ENCODE measurements at places on chromosomes 12 and 14. TPM values are rescaled to one million over a fixed set of nuclear protein-coding genes. Genes with fewer than 3 reads are reported as not detected.

DNA sequence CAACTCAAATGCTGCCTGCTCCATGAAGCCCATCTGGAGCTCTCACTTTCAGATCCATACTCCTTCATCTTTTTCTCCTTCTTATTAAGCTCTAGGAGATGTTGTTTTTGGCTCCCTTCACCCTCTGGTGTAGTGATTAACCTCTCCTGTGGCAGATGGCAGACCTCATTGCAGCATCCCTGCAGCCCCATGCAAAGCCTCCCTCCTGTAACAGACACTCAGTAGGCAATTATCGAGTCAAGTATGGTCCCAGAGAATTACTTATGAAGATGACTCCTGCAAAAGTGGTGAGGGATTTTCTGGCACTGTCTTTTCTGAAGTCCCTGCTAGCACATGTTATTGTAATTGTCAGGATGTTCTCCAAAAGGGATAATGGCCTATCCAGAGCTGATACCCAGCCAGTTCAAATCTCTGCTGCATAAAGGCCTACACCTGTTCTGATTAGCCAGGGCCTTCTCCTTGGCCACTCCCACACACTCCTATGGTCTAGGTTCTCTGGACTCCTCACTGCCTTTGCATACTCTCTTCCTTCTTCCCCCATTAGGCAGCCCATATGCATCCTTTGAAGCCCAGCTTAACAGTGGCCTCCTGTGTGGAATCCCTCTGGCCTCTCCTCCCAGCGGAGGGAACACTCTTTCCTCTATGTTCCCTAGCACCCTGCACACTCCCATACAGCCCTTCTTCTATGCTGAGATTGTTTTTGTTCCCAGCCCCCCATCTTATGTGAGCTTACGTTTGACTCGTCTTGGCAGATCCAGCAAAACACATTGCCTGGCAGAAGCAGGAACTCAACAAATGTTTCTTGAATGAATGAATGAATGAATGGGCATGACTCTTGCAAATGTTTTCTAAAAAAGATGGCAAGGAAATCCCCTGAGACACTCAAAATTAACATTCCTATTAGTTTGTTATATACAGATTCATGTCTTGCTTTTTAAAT, 43.9 kb upstream of the MDM1 start:
- DNase-seq: no peak

DNA sequence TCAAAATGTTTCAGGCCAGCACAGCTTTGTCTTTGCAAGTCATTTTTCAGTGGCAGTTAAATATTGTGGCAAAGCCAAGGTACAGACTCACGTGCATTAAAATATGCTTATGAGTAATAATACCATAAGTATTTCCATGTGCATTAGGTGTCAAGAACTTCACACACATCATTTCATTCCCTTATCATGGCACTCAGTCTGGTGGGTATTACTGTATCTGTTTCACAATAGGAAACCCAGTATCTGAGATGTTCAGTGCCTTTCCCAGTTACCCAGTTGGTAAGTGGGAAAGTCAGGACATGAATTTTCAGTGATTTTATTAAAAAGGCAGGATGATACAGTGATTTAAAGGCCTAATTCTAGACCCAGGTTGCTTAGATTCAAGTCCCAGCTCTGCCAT, 52.9 kb downstream of the IFNG start:
- DNase-seq: no peak

DNA sequence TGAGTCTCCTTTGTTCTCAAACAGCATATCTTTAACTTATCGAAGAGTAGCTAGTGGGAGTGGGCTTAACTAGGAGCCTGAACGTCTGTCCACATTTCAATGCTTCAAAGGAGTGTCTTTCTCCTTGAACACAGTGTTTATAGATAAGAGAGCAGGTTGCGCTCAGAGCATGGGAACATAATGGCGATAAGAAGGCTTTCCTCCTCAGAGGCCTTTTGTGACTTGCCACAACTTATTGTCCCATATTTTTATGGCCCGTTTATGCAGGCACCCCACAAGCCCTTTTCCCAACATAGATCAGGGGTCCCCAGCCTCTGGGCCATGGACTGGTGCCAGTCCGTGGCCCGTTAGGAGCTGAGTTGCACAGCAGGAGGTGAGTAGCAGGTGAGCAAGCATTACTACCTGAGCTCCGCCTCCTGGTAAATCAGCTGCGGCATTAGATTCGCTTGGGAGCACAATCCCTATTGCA, 2.6 kb upstream of the DDX47 start:
- no peak for DNase-seq

DNA sequence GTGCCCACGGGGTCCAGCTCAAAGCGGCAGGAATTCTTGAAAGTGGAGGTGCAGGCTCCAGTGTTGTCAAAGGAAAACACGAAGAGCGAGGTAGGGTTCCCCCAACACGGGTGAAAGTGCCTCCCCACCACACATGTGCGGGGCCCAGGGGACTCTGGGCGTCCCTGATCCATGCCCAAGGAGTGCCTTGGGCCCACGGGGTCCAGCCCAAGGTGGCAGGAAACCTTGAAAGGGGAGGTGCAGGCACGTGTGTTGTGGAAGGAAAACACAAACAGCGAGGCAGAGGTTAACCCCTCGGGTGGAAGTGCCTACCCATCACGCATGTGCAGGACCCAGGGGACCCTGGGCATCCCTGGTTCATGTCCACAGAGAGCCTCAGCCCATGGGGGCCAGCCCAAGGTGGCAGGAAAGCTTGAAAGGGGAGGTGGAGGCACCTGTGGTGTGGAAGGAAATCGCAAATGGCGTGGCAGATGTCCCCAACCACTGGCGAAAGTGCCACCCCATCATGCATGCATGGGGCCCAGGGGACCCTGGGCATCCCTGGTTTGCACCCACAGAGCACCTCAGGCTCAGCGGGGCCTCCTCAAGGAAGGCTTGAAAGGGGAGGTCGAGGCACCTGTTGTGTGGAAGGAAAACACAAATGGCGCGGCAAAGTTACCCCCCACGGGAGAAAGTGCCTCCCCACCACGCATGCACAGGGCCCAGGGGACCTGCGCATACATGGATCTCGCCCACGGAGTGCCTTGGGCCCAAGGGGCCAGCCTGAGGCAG, 584.6 kb downstream of the ALG10 start:
- no peak for DNase-seq

Gene TAS2R20
- total RNA-seq: 3.4 TPM

GRCh38 chr14:103558071-103558882, 4.2 kb downstream of the BAG5 start:
- DNase-seq: no peak

Gene SPIC
- not detected for total RNA-seq

Gene RIPK3
- not detected for total RNA-seq

DNA sequence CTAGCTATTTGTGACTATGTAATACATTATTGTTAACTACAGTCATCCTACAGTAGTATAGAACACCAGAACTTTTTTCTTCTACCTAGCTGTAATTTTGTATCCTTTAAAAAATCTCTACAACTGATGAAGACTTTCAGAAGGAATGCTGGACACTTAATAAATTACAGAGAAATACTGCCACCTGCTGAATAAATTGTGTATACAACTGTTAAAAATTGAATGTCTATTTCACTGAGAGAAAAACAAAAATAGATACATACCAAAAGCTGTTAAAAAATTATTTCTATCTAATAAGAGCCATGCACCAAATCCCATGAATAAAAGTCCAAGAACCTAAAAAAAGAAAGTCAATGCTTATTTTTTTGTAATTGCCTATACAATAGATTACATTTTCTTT, 6.6 kb downstream of the TSPAN19 start:
- DNase-seq: no peak

Gene ITPK1
- total RNA-seq: 132 TPM

Gene PCNX4
- total RNA-seq: 80.6 TPM

Gene CPM
- total RNA-seq: not detected

DNA sequence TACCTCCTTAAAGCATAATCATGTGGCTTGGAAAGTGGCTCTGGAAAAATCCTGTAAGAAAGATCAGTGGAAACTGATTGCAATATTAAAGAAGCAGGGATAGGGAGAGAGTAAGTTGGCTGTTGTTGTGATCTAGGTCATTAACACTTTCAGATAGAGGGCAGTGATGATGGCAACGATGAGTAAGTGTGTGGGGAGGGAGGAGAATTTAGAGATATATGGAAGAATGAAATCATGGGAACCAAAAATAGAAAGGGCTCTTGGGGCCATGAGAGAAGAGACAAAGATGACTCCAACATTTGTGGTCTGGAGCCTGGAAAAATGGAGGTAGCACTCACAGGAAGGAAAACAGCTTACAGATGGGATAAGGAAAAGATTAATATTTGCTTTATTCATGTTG, 23.3 kb downstream of the SNRPF start:
- DNase-seq: no peak

DNA sequence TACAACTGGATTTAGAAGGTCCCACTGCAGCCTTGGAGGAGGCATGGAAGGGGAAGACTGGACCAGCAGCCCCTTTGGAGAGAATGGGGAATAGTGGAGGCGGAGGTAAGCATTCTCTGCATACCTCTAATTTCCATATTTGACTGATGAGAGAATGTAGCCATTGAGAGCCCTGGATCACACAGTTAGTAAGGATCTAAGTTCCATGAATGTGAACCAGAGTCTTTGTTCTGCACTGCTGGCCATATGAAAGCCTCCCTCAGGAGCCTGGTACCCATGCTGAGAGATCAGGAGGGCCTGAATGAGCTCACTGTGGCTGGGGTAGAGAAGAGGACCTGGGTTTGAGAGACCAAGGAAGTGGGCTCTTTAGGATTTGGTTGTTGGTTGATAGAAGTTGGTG, 192.1 kb downstream of the TMEM132C start:
- no peak for DNase-seq

GRCh38 chr12:572532-572899, 90.7 kb downstream of the NINJ2 start:
- no peak for DNase-seq

DNA sequence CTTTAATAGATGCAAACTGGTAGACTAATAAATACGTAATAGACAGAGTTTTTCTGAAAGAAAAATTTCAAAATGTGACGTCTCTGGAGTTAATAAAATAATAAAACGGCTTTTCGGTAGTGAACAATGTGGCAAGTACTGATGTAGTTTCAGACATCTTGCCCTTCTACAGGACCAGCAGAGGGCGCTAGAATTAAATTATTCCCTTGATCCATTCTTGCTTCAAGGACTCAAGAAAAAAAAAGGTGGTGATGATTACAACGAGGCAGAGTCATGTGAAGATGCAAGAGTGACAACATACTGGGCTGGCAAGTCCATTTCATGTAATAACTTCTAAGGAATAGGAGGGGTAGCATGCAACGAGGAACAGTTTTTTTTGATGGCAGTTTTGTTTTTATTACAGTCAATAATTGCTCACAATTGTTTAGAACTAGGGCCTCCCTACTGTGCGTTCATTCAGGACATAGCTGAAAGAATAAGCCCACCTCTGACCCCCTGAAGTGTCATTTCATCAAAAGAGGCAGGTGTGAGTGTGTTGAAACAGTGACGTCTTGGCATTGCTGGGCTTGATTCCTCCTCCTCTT, 101.0 kb upstream of the GZMB start:
- no peak for DNase-seq

Gene DCAF11
- total RNA-seq: 54.1 TPM

- no peak for DNase-seq
Measured at GRCh38 chr14:61569812-61570548, 125.3 kb upstream of the HIF1A start.

- no peak for DNase-seq
Measured at GRCh38 chr14:105132921-105133654, 35.5 kb downstream of the JAG2 start.

DNA sequence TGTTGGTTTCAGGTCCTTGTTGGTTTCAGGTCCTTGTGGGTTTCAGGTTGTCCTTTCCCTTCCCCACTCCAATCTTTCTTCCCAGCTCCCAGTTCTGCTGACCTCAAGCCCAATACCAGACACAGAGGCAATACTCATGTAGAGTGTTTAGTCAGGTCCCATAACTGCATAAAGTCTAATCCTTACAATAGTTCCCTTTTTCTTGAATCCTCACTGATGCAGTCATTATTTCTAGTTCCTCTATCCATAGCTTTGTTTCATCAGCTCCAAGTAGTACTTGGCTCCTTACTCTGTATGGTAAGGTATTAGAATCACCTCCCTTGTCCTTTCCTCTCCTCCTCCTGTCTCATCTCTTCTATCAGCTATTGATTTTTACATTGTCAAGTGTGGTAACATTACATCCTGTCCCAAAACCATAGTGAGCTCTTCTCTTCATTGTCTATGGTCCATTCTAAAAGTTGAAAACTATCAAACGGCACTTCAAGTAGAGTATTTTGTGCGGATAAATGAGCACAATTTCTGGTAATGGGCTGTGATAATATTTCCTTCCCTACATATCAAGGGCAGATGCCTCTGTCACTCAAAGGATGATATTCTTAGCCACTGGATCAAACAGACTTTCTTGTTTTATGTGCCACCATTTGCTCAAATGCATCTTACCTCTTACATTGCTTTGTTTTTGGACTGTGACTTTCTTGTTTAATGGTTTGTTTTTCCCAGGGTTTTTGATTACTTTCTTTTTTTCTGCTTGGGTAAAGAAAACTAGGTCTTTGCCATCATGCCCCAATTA, 57.2 kb upstream of the JDP2 start:
- no peak for DNase-seq

Gene VWF
- 0.37 TPM for total RNA-seq

DNA sequence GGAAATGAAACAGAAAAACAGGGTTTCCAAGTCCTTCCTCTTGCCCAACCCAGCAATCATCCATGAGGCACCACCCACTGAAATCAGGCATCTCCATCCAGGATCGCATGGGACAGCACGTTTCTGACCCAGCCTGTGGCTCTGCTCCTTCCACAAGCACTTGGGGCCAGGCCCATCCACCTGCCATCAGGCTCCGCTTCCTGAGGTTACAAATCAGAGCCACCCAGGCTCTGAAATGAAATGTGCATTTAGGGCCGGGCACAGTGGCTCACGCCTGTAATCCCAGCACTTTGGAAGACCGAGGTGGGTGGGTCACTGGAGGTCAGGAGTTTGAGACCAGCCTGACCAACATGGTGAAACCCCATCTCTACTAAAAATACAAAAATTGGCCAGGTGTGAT, 717 bp upstream of the KRT78 start:
- DNase-seq: no peak

DNA sequence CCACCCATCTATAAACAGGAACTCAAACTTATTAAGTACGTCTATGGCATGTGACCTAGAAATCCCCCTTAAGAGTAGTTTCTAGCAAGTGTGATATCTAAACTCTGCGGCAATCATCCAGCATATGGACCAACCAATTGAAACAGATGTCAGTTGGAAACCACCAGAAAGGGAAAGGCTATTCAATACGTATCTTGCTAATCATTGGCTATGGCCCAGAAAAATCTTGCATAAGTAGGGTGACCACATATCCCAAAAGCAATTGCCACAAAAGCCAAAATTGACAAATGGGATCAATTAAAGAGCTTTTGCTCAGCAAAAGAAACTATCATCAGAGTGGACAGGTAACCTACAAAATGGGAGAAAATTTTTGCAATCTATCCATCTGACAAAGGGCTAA, 24.2 kb downstream of the SYNJ2BP start:
- DNase-seq: no peak

- peak; percentile 74 for DNase-seq
Measured at GRCh38 chr12:130752692-130753230, 36.7 kb upstream of the RIMBP2 start.

DNA sequence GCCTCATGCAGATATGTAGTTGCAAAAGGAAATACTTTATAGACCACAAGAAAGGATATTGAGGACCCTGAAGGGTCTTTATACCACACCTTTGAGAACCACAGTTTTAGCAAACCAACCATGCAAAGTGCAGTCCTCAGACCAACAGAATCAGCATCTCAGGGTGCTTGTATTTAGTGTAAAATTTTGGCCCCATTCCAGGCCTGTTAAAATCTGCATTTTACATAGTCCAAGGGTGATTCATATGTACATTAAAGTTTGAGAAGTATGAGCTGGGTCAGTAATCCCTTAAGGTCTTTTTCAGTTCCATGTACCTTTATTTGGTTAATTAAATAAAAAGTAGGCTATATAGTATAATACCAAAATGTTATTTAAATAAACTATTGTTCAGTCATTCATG, 91.2 kb downstream of the WNK1 start:
- DNase-seq: no peak
